ENCODE measurements at places on chromosomes 11 and 22.

DNA sequence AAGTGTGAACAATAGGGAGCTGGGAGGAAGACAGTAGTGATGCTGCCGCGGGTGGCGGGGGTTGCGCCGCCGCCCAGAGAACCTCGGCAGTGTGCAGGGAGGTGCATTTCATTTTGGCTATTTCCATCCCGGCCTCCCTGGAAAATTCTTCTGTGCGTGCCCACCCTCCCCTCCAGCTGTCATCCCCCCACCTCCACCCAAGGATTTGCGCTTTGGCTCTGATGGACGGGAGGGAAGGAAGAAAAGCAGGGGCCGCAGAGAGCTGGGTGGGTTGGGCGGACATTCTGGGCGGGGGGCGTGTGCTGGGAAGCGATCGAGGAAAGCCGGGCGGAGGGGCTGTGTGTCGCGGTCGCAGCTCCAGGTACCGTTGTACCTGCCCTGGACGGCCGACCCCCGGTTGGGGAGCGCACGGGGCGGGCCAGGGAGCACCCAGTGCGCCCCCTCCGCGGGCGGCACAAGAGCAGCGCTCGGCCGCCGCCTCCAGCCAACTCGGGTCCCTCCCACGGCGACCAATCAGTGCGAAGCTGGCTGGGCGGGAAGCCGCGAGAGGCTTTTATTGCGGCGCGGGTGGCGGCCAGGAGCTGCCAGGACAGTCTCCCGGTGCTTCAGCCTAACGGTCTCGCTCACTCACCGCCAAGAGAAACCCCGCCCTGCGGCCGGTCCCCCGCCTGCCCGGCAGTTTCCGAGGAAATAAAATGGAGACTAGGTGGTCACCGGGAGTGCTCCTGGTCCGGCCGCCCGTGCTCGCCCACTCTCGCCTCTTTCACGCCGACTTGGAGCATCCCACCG, 1.6 kb downstream of the NCAM1 start:
- no peak for DNase-seq

DNA sequence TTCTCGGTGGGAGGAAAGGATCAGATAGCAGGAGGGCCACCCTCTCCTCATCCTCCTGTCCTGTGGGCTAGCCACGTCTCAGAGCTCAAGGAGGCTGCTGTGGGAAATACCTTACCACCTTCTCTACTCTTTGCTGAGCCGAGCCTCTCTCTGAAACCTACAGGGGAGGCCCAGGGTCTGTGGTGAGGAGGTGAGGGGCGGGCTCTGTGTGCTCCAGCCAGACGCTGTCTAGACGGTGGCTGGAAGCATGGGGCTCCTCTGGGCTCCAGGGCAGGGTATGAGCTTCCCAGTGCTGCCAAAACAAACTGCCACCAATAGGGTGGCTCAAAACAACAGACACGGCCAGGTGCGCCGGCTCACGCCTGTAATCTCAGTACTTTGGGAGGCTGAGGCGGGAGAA, 5.5 kb upstream of the TMPRSS6 start:
- no peak for DNase-seq

GRCh38 chr22:29138556-29139305, 65.9 kb downstream of the KREMEN1 start:
- DNase-seq = no peak

GRCh38 chr11:82924522-82925224, 23.1 kb downstream of the DDIAS start:
- DNase-seq = no peak

DNA sequence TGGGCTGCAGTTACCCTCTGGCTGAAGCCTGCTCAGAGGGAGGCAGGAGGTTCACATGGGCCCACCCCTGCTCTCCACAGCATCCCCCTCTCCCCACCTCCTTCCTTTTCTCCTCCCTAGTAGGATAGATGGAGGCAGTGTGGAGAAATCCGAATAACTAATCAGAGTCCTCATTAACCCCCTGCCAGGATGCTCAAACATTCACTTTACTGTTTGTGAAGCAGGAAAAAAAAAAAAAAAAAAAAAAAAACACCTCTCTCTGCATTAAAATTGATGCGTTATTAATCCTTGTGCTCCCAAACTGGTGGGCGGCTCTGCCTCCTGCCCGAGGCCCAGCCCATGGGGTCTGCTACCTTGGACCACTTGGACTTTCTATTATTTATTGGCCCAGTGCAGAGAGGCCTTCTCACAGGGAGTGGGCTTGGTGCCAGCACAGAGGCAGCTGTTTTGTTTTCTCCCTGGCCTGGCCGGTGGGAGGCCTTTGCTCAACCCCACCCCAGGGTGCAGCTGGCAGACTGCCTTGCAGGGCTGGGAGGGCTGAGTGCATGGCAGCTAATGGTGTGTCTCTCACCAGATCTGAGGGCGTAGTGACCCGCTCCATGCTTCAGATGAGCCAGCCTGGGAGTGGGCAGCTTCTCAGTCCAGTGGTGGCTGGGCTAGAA, 150.7 kb downstream of the PKNOX2 start:
- DNase-seq = no peak

- no peak for DNase-seq
Measured at GRCh38 chr11:68396516-68396915, 64.0 kb upstream of the PPP6R3 start.

DNA sequence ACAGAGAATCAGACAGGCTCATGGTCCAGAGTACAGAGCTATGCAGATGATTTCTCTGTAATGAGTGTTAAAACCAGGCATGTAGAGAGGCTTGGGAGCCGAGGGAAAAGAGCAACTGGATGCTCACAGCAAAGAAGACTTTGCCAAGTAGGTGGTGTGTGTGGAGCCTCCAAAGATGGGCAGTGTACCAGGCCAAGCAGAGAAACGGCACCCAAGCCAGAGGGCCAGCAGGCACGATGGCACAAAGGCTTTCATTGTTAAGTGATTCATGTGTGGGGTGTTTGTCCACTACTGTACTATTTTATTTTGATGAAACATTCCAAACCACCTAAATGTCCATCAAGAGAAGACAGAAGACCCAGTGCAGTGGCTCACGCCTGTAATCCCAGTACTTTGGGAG, 11.1 kb downstream of the RANGAP1 start:
- DNase-seq = no peak

- no peak for DNase-seq
Measured at GRCh38 chr11:64535811-64536210, 55.2 kb upstream of the SLC22A12 start.

- no peak for DNase-seq
Measured at GRCh38 chr11:108929241-108929640, 264.4 kb downstream of the DDX10 start.

DNA sequence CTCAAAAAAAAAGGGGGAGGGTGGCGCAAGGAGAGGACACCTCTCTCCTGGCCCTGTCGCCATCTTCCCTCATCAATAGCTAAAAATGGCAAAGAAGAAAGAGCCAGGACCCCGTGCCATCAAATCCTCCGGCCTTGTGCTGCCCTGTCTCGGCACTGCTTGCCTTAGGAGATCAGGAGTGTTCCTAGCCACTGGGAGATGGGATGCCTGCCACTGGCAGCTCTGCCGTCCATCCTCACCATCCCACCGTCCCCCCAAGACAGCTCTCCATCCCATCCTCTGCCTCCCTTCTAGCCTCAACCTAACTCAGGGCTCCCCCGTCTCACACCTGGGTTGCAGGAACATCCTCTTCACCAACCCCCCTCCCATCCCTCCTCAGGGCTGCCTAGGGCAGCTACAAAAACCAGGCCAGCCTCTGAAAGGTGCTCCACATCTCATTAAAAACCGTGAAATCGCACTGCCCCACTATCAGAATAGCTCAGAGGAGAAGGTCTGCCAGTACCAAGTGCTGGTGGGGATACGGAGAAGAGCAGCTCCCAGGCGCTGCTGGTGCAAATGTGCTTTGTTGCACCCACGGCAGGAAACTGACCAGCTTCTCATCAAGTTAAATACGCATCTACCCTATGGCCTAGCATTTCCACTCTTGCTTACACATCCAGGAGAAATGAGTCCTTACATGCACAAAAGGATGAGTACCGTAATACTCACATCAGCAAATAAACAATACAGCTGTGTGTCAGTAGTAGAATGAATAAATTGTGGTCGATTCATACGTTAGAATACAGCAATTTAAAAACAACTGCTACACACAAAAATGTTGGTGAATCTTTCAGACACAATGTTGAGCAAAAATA, 31.7 kb upstream of the GCAT start:
- DNase-seq = no peak

DNA sequence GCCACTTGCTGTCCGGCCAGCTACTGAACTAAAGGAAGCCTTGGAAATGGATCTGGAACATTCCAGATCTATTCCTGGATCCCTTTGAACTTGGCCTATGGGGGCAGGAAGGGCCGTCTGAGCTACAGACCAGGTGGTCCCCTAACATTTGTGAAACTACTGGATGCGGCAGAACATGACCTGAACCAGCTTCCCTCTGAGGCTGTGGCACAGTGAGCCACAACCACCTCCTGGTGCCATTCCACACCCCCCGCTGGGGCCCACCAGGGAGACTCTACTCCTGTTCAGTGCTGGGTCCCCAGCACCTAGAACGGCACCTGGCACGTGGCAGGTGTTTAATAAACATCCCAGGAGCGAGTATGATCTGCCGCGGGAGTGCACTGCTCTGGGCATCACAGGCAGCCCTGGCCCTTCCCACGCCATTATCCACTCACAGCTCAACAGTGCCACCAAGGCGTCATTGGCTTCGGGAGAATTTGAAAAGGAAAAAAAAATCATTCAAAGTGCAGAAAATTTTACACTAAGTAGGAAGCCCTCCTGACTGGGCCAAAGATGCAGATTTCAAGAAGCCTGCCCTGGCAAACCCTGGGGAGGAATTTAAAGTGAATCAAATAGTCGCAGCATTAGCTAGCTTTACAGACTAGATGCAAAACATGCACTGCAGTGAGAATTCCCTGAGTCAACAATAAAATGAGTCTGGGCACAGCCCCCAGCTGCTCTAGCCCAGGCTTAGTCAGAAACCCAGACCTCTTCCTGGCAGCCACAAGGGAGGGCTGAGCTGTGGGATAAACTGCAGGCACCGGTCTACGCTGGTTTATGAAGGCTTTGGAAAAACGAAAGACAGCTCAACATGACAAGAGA, 14.3 kb upstream of the EFCAB6 start:
- no peak for DNase-seq

GRCh38 chr11:5891216-5891800, 1.7 kb upstream of the OR52E5 start:
- no peak for DNase-seq

- no peak for DNase-seq
Measured at GRCh38 chr11:78429660-78430059, 12.0 kb upstream of the GAB2 start.

DNA sequence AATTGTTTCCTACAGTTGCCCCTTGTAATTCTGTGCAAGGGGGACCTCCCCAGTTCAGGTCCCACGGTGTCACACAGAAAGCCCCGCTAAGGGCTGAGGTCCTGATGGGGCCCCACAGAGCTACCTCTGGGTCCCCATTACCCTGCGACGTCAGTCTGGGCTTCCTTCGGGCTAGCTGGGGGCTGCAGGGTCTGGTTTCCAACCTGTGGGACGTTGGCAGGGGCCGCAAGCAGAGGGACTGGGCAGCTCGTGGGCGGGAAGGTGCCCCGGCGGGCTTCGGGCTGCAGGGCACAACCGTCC, 698 bp downstream of the SLC37A4 start:
- DNase-seq = peak; percentile 56

DNA sequence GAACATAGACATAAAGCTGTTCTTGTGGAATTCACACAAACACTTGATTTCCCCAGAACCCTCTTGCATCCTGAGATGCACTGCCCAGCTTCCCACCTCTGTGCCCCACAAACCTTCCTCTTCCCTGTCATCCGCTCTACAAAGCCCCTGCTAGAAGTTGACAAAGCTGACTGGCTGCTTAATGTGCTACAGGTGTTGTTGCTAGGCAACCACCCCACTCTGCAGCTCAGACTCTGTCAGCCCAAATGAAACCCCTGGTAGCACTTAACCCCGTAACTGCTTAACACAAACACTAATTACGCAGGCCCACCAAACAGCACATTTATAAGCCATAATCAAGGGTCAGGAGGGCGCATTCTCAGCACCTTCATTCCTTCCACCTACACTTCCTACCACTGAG, 172.0 kb upstream of the CADM1 start:
- DNase-seq = no peak

- peak; percentile 74 for DNase-seq
Measured at GRCh38 chr11:65857500-65857852, 504 bp downstream of the CFL1 start.

DNA sequence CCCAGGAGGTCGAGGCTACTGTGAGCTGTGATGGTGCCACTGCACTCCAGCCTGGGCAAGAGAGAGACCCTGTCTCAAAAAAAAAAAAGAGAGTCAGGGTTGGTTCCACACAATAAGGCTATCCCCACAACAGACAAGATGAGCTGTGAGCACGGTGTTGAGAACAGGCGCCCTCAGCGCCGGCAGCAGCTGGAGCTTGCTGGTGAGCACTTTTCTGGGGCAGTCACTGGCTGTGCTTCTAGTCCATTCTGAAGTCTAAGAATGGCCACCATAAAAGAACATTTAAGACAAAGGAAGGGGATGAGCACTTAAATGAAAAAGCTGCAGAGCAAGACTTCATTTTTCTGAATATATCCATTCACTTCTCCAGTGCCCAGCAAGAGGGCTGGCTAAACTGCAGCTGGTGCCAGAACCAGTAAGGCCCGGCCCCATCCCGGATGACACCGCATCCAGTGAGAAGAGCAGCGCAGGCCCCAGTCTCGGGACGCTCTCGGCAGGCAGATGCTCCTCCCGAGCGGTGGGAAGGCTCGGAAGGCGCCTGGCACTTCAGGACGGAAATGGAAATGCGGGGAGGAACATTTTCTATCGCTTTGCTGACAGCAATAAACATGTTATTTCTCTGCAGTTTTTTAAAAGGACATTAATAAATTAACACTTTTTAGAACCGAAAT, 12.2 kb downstream of the TUBGCP6 start:
- no peak for DNase-seq

GRCh38 chr22:46000081-46001027, 23.4 kb upstream of the WNT7B start:
- no peak for DNase-seq

- DNase-seq = no peak
Measured at GRCh38 chr11:105357146-105357545, 217.6 kb upstream of the CARD18 start.

- DNase-seq = no peak
Measured at GRCh38 chr11:125233736-125234275, 69.3 kb downstream of the PKNOX2 start.

DNA sequence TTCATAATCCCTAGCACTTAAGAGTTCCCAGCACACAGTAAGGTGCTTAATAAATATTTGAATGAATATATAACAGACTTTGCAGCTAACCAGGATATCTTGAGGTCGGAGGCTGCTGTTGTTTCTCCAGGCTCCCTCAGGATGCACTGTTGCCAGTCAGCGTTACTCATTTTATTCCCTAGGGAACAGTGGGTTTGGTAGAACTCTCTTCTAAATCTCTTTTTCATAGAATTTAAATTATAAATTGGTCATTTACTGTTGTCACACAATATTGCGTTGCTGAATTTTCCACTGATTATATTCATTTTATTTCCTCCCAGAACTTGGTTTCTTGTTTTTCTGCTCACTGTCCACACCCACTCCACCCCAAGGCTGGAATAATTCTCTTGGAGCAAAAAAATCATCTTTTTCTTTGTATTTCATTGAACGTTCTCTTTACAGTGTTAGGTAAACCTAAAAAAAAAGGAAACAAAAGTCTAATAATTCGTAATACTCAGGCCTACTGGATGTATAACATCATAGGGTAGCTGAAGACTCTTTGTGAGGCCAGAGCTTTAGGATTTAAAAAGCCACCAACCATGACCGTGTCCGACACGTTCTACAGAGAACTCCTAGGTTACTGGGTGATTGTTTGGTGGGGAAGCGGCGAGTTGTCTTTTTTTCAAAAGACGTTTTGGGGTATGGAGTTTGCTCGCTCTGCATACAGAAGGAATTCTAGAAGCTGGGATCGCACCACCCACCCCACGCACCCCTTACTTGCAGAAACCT, 766 bp upstream of the CAPRIN1 start:
- DNase-seq = no peak

- DNase-seq = no peak
Measured at GRCh38 chr11:58513747-58514367, 6.0 kb upstream of the OR5B21 start.

Data from stimulated activated naive CD8-positive, alpha-beta T cell treated with anti-CD3 and anti-CD28 coated beads, Interleukin-15, amount 100 ng/mL, for 72 hours (primary cell).